IgD-negative memory B cell (primary cell): ENCODE measurements at places on chromosomes 13 and 19. TPM values are rescaled to one million over a fixed set of nuclear protein-coding genes. Genes with fewer than 3 reads are reported as not detected.

The PRTN3 gene
- polyA plus RNA-seq: not detected

The FIZ1 gene
- polyA plus RNA-seq: 3.1 TPM

The FAM216B gene
- not detected for polyA plus RNA-seq

The KPTN gene
- 6.5 TPM for polyA plus RNA-seq

The COMP gene
- polyA plus RNA-seq: not detected

The CD33 gene
- 0.55 TPM for polyA plus RNA-seq

The ZNF667 gene
- polyA plus RNA-seq: 0.74 TPM

The ZNF320 gene
- polyA plus RNA-seq: 4.7 TPM

The TUBB4A gene
- 14.6 TPM for polyA plus RNA-seq

The NPAS1 gene
- 1.0 TPM for polyA plus RNA-seq

The LILRB4 gene
- 0.93 TPM for polyA plus RNA-seq

The S1PR5 gene
- polyA plus RNA-seq: 5.1 TPM

The ZNF507 gene
- polyA plus RNA-seq: 6.9 TPM

The ZNF235 gene
- 3.1 TPM for polyA plus RNA-seq

The UGGT2 gene
- 0.70 TPM for polyA plus RNA-seq

The PCP2 gene
- polyA plus RNA-seq: not detected

The FFAR3 gene
- polyA plus RNA-seq: not detected

The CYP4F11 gene
- not detected for polyA plus RNA-seq

The MAP4K1 gene
- polyA plus RNA-seq: 250 TPM

The SPART gene
- polyA plus RNA-seq: 17.9 TPM

The CLEC17A gene
- polyA plus RNA-seq: 27.0 TPM

The DIRAS1 gene
- polyA plus RNA-seq: 0.64 TPM

The TMEM238 gene
- polyA plus RNA-seq: 1.1 TPM

The FAM83E gene
- polyA plus RNA-seq: not detected

The UQCRFS1 gene
- 67.6 TPM for polyA plus RNA-seq

The CGB5 gene
- not detected for polyA plus RNA-seq

The OR7A17 gene
- polyA plus RNA-seq: not detected

The ZNF709 gene
- 2.6 TPM for polyA plus RNA-seq

The CASP14 gene
- polyA plus RNA-seq: not detected

The TMPRSS9 gene
- polyA plus RNA-seq: not detected

The SIGLEC5 gene
- polyA plus RNA-seq: not detected

The ZNF444 gene
- polyA plus RNA-seq: 19.5 TPM

The CEBPG gene
- 15.2 TPM for polyA plus RNA-seq

The ZNF471 gene
- polyA plus RNA-seq: 0.14 TPM

The PRRG2 gene
- polyA plus RNA-seq: 0.26 TPM

The LILRA2 gene
- 0.73 TPM for polyA plus RNA-seq

The FCGBP gene
- polyA plus RNA-seq: 0.25 TPM

The ZNF583 gene
- 10.1 TPM for polyA plus RNA-seq

The ZNF610 gene
- polyA plus RNA-seq: 1.7 TPM

The POU4F1 gene
- not detected for polyA plus RNA-seq

The CDX2 gene
- polyA plus RNA-seq: not detected
